Fibroblast of the aortic adventitia (primary cell): ENCODE measurements at places on chromosomes 13 and 19. TPM values are rescaled to one million over a fixed set of nuclear protein-coding genes. Genes with fewer than 3 reads are reported as not detected.
A peak's percentile ranks its signal among the peaks of the same experiment; 100 is the strongest.

- DNase-seq, result no peak
Observed at GRCh38 chr13:43688227-43688907, 98.4 kb downstream of the ENOX1 start.

- DNase-seq, result no peak
Observed at GRCh38 chr13:20405691-20406090, 120.0 kb downstream of the CRYL1 start.

DNA sequence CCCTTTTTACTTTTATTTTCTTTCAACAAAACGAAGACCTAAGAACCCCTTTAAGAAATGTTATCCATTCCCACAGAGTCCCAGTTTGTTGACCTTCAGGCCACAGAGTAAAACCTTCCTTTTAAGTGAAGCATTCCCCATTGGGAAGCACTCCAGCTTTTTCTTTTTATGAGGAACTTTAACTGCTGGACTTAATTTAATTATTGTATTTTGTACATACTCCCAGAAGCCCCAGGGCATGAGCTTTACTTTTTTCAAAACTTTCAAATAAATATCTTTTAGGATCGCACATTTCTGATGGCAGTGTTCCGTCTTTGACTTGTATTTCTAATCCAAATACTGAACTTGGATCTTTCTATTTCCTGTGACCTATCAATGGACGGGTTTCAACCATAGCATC, 68.9 kb downstream of the ZIC5 start:
- no peak for DNase-seq

GRCh38 chr19:51075998-51076397, 6.7 kb downstream of the KLK14 start:
- no peak for DNase-seq

DNA sequence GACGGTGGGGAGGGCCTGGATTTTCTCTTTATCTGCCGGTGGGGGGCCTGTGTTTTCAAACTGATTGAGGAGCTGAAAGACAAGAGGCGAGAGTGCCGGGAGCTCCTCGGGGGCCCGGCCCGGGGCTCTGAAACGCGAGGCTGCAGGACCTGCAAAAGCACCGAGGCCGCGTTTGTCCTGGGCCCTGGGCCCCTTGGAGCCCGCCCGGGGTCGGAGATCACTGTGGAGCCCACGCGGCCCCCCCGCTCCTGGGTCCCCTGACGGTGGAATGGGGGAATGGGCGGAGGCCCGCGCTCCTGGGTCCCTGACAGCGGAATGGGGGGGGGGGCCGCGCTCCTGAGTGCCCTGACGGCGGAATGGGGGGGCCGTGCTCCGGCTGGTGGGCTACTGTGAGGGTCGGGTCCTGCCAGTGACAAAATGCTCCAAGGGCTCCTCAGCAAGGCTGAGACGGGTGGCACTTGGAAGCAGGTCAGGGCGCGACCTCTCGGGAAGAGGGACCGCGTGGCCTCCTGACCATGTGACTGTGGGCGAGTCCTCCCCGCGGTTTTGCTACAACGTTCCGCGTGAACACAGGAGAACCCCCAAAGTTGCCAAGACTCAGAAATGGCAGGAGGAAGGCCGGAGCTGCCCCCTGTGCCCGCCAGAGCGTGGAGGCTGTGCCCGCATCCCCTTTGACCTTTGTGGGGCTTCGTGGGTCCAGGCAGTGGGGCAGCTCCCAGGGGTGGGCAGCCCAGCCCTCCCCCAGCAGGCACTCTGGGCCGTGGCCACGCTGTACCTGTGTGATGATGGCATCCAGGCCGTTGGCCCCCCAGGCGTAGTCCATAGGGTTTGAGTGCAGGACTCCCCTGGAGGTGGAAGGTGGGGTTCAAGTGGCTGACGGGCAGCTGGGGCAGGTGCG, 9.5 kb downstream of the FGF22 start:
- DNase-seq, result no peak

DNA sequence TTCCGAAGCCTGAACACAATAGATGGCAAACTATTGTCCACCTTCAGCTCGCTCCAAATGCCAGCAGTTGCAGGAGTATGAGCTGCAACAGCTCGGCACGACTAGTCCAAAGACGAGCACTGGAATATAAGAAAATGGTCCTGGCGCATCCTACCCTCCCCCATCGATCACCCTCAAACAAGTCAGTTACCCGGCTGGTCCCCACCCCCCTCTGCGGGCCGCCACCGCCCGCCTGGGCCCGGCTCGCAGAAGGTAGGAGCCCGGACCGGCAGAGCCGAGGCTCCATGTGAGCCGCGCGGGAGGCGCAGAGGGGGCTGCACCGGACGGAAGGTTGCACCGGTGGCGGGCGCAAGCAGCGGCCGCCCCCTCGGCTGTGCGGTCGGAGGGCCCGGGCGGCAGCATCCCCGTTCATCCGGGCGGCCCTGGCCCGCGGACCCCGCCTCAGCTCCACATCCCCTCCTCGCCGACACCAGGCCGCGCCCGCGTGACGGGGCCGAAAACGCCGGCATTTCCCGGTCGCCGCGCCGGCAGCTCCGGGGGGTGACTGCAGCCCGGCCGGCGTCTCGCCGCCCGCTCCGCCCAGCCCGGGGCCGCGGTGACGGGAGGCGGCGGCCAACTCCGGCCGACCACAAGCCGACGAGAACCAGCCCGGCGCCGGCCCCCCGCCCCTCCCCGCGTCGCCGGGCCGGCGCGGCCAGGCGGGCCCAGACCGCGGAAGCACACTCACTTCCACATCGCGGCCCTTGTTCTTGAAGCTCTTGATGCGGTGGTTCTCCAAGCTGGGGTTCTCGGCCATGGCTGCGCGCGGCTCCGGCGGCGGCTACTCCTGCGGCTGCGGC, 552 bp downstream of the KPNA3 start:
- peak; percentile 45 for DNase-seq

DNA sequence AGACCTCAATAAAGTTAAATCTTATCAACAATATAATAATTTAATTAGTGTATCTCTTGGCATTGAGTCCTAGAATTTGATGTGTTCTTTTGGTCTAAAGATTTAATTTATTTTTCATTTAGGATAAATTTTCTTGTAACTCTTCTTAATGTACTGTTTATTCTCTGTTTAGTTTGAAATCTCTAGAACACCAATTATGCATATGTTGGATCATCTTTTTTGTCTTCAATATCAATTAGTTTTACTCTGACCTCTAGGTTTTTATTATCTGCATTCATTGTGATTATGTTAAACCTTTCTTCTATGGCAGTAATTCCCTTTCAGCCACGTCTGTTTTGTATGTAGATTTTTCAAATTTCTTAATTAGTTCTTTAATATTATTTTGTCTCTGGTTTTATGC, 93.8 kb upstream of the ARHGEF7 start:
- peak; percentile 6 for DNase-seq

GRCh38 chr19:34365463-34366401, 736 bp downstream of the GPI start:
- DNase-seq, result peak; percentile 37

DNA sequence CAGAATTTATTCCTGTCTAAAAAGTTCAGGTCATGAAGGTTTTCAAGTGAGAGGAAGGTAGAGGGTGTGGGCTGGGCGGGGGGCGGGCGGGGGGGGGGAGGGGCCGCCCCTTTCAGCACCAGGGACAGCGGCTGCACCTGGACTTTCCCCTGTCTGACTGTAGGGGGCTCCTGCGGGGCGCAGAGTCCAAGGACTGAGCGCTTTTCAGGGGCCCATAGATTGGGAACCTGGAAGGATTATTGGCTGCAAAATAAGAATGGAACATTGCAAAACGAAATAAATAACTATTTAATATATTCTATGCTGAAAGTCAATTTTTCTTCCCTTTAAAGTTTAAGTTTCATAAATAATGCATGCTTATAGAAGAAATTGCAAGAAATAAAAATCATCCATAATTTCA, 8.9 kb upstream of the CYP4F3 start:
- DNase-seq, result no peak

DNA sequence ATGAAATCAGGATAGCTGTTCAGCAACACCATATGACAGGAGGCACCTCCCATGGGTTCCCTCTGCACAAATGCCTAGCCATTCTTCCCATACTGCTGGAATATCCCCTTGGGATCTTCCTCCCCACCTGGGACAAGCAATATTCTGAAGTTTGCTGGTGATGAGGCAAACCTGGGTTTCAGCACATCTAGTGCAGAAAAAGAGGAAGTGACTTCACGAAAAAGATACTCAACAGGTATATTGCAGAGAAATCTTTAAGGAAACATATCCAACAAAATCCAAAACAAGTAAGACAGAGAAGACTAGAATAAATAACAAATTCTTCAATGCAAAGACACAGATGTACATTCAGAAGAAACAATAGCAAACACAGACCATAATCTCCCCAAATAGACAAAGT, 1497.0 kb downstream of the PCDH9 start:
- DNase-seq, result no peak

GRCh38 chr19:54530866-54531265, 28.2 kb downstream of the LAIR2 start:
- DNase-seq, result no peak

- DNase-seq, result no peak
Observed at GRCh38 chr19:32498648-32499200, 82.3 kb upstream of the PDCD5 start.

GRCh38 chr13:59776924-59777690, 386.6 kb downstream of the DIAPH3 start:
- peak; percentile 93 for DNase-seq

DNA sequence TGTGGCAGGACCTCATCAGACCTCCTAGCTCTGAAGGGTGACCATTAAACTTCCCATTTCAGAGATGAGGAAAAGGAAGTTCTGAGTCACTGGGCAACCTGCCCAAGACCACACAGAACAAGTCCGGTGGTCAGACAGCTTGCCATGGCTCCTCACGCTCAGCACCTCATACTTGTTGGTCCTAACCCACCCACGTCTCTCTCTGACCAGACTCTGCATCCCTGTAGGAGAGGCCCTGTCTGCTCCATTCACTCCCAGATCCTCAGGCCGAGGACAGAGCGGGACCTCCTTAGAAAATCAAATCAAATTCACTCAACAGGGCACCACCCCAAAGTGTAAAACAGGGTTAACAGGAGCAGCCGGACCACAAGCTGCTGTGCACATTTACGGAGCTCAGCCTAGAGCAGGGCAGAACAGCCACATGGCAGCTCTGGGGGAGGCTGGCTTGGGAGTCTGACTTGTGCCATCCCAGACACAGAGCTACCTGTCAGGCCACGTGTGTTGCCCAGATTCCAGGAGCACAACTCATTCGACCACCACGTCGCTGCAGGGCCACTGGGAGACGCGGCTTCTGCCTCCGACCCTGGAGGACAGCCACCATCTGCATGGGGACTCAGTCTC, 1.7 kb downstream of the MIER2 start:
- peak; percentile 91 for DNase-seq

DNA sequence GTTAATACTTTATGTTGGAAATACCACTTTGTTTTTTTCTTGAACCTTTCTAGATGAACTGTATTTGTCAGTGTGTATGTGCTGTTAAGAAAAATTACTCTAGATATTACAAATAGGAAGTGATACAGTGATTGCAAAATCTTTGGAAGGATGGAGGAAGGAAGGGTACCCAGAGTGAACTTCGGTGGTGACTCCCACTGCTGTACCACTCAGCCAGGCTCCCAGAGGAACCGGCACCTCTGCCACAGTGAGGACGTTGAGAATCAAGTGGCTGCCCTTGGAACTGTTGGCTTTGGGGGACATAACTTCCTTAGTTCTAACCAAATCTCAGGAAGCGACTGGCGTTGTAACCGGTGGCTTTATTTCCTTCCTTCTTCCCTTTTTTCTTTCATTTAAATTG, 184.7 kb downstream of the PCCA start:
- DNase-seq, result no peak

DNA sequence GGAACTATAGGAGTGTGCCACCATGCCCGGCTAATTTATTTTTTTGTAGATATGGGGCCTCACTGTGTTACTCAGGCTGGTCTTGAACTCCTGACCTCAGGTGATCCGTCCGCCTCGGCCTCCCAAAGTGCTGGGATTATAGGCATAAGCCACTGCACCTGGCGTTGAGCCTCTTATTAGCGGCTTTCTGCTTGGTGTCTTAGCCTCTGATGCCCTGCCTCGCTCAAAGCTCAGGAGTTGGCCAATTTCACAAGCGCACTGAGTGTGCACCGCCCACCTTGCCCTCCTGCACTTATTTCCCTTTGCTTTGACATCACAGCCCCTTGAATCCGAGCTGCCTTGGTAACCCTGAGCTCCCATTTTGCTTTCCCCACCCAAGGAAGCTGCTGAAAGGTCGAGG, 10.1 kb downstream of the YIPF2 start:
- DNase-seq, result no peak

- peak; percentile 95 for DNase-seq
Observed at GRCh38 chr19:11324079-11324661, 15.3 kb downstream of the RAB3D start.

DNA sequence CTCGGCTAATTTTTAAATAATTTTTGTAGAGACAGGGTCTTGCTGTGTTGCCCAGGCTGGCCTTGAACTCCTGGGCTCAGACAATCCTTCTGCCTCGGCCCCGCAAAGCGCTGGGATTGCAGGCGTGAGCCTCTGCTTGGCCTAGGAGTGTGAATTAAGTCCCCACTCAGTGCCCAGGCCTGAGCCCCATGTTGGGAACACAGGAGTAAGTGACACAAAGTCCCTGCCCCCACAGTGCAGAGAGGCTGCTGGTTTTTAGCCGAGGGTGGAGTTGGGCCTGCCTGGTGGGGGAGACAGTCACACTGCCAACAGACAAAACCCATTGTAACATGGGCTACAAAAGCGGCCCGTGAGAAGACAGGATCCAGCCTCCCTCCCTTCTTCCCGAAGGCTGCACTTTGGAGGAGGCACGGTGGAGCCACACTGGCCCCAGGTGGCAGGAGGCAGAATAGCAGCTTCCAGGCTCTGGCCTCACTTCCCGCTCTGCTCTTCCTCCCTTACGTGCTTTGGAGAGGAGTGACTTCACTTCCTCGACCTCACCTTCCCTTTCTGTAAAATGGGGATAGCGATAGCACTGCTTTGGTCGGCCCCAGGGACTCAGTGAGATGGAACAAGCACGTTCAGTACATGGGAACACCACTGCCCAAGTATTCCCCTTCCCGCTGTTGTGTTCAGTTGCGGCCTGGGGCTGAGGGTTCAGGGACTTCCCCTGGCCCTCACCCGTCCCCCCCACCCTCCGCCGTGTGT, 15.2 kb upstream of the EHD2 start:
- peak; percentile 87 for DNase-seq

DNA sequence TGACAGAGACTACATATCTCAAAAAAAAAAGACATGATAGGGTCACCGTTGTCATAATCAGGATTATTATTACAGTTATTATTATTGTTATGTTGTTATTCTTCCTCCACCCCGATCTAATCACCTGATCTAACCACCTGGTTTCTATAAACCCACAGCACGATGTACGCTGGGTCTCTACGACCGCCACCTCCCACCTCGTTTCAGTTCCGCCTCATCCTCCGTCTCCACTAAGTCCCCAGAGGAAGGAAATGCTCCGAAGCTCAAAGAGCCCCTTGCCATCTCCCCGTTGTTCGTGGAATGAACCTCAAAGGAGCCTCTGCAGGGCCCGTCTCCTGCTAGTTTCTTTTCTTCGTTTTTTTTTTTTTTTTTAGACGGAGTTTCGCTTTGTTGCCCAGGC, 15.9 kb upstream of the MEIS3 start:
- no peak for DNase-seq

IRS2 gene
- total RNA-seq, result 4.3 and 15.2 TPM in 2 replicates

KLK14 gene
- total RNA-seq, result not detected in 2 replicates

RFC3 gene
- total RNA-seq, result 10.2 and 38.9 TPM in 2 replicates

FCGBP gene
- under 0.01 and 0.33 TPM in 2 replicates for total RNA-seq
